Activated T-cell treated with anti-CD3 and anti-CD28 coated beads for 48 hours (primary cell): ENCODE measurements at places on chromosomes 1 and 21.

GRCh38 chr1:175129997-175130648, 62.5 kb downstream of the KIAA0040 start:
- no peak for DNase-seq

GRCh38 chr1:98304888-98305287, 356.6 kb upstream of the SNX7 start:
- no peak for DNase-seq

DNA sequence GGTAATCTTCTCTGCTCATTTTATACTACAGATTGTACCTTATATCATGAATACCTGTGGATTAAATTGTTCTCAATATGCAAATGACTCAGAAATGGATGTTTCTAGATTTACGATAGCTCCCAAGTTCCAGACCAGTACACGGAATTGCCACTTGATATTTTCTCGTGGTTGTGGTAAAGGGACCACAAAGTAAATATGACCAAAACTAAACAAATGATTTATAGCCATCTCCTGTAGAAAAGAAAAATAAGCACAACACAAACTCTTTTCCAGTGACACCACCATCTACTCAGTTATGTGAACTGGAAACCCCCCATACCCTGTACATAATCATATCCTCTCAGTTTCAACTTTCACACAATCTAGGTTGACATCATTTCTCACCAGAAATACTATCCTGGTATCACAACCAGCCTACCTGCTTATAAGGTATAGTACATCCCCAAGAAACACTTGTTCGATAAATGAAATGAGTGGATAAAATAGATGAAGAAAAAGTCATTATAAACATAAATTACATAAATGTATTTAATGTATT, 172.3 kb downstream of the ADGRL4 start:
- no peak for DNase-seq

DNA sequence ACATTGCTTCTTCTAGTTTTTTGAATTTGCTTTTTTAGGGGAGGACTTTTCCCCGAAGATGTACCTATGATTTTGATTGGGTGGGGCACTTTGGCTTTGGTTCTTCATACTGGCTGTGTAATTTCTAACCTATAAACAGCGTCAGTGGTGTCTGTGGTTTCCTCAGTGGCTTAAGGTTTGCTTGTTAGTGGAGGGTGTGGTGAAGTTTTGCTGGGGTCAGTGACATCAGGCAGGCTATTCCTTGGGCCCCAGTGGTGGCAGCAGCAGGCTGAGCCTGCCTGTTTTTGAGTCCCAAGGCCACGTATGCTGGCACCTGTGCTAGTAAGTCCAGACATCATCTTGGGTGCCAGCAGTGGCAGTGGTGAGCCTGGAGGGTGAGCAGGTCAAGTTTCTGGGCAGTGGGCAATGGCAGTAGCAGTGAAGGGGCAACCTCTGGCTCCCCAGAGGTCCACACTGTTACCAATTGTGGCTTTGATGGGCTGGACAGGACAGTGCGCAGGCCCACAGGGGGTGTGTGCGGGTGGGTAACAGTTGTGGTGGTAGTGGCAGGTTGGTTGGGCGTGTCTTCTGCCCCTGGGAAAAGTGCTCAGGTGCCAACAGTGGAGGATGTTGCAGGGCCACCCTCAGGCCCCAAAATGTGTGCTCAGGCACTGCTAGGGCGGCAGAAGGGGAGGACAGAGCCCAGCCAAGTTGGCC, 54.9 kb upstream of the B3GALT2 start:
- no peak for DNase-seq

DNA sequence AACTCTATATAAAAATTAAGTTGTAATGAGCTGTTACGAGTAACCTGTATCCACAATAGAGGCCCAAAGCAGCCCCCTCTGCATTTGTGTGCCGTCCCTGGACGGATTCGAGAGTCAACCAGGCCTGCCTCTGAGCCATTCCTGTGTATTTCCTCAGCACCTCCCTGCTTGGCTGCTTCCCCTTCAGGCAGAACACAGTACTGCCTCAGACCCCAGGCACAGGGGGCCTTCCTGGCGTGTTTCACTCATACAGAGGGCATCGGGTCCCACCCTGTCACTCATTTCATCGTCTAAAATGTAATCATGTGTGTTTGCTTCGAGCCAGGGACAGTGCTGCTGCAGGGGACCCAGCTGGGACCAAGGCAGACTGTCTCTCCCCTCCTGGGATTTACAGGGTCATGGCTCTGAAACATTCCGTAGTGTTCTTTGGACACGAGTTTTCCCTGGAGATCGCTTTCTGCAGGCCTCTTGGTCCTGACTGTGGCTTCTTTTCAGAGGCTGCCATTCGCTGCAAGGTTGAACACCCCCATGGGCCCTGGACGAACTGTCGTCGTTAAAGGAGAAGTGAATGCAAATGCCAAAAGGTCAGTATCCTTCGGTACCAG, 19.4 kb downstream of the LGALS8 start:
- DNase-seq: no peak
